ENCODE measurements at places on chromosomes 7 and 10. TPM values are rescaled to one million over a fixed set of nuclear protein-coding genes. Genes with fewer than 3 reads are reported as not detected.

The C10orf53 gene
- total RNA-seq = not detected

The CALML5 gene
- not detected for total RNA-seq

The ZNF282 gene
- total RNA-seq = 15.0 TPM

DNA sequence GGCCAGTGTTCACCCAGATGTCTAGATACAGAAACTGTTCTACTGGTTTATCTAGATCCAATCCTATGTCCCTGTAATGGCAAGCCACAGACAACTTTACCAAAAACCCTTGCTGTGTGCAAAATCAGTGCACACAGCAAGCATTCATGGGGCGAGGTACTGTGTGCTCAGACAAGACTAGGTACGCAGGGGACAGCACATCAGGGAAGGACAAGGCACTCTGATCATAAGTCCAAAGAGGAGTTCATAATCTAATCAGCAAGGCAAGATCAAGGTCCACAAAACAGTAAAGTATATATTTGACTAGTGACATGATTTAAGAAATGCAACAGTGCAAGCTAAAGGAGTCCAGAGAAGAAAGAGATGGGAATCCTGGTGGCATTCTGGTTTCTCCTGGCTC lies 25.9 kb downstream of the KCNMA1 start:
- no peak for DNase-seq

DNA sequence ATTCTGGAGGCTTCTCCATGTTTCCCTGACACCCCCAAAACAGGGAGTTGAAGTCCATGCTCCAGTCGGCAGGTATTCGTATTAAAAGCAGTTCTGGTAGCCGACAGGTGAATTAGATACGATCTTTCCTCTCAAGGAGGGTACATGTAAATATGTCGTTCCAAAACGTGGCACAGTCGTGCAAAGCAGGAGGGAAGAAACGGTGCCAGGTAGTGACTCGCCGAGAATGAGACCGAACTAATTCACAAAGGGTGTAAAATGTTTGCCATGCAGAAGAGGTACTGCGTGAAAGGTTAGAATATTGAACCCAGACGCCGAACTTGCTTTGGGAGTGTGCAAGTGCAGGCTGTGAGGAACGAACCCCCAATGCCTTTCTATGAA lies 483 bp downstream of the EDRF1 start:
- no peak for DNase-seq

- no peak for DNase-seq
Observed at GRCh38 chr7:30133736-30134610, 813 bp upstream of the MTURN start.

DNA sequence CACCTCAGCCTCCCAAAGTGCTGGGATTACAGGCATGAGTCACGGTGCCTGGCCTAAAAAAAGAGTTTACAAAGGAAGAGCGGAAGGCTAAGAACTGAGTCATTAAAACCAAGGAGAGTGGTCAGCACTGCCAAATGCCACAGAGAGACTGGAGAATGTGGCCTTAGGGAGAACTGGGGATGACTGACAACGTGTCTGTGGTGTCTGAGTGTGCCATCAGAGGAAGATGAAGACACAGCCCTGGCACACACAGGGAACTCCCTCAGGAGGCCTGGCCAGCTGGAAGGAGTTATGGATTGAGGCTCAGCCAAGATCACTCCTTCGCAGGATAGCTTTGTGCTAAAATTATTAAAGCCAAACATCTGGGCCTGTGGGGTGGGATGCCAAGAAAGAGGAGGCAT lies 3.9 kb upstream of the INA start:
- no peak for DNase-seq

GRCh38 chr10:21318540-21319167 lies 206.8 kb downstream of the SKIDA1 start:
- no peak for DNase-seq

DNA sequence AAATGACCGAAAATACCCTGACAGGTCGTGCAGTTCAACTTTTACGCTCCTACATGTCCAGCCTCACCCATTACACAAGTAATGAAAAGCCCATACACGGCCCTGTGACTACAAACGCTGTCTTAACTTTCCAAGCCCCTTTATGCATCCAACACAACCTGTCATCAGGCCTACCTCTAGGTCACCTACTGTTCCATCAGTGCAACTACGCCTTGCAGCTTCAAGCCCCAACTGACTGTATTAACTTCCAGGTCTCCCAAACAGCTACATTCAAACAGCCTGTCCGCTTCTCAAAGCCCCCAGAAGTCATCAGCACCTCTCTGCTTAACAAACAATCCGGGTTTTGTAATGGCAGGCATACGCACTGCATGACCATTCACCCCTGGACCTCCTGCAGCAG lies 19.2 kb downstream of the ZNF107 start:
- no peak for DNase-seq

DNA sequence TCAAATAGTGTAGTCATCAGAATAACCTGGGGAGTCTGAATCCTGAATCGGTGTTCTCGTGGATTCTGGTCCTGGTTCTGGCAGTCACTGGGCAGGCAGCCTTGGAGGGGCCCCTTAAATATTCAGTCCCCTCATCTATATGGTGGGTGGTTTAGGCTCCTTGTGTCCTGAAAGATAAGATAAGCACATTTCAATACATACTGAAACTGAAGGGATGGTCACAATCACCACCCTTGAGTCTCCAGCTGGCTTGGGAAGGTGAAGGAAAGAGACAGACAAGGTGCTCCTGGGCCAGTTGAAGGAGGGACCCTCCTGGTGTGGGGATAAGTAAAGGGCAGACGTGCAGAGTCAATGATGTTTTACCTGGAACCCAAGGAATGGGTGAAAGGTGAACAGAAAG lies 146.7 kb downstream of the CXCL12 start:
- no peak for DNase-seq

GRCh38 chr7:75723444-75723843 lies 15.3 kb downstream of the HIP1 start:
- no peak for DNase-seq

DNA sequence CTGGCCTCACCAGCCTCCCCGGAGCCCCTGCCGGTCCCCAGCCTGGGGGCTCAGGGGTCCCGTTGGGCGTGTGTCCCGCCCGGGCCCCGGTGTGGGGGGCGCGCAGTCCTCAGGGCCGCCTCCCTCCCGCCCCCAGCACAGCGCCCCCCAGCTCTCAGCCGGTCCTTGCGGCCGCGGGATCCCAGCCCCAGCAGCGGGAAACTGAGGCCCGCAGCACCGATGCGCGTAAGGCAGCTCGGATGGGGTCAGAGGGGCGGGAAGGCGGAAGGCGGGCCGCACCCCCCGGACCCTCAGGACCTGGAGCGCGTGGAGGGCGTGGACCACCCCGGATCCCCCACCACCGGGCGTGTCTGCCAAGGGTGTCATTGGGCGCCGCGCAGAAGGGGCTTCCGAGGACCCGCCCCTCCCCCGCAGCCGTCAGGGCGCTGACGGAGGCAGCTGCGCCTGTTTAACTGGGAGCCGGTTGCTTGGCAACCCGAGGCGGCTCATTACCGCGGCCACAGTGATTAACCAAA lies 14.9 kb downstream of the UNCX start:
- DNase-seq = no peak

- DNase-seq = no peak
Observed at GRCh38 chr10:52145636-52146035, 168.4 kb upstream of the DKK1 start.

DNA sequence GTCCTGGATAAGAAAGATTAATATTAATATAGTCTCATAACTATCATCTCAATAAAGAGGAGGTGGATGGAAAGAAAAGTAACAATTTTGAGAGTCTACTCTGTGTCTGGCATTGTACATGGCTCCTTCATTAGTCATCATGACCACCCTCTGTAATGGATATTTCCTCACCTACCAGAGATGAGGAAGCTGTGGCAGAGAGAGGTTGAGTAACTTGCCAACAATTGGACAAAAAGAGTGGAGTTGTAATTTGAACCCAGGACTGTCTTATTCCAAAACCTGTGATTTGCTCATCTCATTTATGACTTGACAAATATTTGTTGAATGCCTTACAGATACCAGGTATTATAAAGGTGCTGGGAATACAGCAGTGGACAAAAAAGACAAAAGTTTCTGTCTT lies 2.1 kb upstream of the IDE start:
- no peak for DNase-seq

DNA sequence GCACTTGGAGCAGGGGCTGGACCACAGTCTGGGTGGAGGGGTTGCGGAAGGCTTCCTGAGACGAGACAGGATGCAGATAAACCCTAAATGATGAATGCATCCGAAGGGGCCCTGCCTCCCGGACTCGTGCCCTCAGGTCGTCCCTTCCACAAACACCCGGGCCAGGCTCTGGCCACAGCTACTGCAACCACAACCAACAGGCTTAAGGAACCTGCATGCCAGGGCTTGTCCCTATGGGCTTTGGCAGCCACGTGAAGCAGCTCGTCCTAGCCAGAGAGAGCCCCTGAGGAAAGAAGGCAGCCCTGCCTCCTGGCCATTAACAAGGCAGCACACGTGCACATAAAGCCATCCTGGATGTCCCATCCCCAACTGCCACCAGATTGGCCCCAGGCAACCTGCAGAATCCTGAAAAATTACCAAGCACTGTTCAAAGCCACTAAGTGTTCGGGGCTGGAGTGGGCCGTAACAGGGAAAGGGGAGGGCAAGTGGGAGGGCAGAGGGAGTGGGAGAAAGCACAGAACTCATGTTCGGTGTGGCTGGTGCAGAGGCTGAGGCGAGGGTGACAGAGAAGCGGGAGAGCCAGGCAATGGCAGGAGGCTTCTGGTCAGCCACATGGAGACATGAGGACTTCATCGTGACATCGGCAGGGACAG lies 62.7 kb downstream of the MAD1L1 start:
- no peak for DNase-seq

DNA sequence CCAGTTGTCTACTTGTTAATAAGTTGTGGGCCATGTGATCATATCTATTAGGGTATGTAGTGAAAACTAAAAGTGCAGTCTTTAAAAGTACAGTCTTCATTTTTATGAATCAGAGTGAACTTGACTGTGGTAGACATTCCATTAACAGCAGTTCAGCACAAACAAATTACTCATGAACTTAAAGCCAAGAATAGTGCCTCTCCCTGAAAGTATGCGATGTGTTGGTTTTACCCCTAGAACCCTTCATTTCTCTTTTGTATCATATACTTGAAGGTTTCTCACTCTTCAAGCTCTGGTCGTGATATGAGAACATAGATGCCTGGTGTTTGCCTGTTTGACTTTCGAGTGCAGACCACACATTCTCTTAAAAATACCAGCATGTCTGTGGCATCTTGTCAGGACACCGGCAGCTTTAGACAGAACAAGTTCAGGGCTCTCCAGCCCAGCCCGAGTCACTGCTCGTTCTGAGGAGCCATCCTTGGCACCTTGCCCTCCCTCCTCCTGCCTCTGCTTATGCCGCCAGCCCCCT lies 159.3 kb downstream of the LCOR start:
- DNase-seq = no peak

DNA sequence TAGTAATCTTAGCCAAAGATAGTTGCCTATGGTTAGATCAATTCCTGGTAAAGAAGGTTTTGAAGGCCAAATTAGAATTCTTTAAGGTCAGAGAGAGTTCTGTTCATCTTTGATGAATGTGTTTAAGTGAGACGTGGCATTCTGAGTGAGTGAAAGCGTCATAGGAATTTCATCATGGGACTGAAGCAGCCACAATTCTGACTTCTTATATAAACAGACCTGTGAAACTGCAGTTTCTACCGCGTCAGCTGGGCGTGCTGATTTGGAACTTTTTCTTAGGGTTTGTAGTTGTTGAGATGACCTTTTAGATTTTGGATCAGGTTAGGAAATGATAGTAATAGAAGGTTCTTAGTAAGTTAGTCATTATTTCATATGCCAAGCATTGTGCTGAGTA lies 103.8 kb downstream of the CNNM2 start:
- DNase-seq = no peak

DNA sequence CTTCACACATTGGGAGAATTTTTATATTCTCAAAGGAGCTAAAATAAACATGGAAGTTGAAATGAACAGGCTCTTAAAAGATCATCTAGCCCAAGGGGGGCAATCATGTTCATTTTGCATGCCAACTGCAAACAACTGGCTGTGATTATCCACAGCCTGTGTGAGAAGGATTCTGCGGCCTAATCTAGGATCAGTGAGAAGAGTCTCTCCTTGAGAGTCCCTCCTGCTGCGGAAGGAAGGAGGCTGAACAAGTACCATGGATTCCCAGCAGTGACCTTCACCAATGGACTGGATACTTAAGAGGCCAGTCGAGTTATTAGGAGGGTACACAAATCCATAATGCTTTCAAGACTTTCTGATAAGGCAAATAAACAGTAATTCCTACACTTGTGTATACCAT lies 76.7 kb downstream of the IGF2BP3 start:
- no peak for DNase-seq

DNA sequence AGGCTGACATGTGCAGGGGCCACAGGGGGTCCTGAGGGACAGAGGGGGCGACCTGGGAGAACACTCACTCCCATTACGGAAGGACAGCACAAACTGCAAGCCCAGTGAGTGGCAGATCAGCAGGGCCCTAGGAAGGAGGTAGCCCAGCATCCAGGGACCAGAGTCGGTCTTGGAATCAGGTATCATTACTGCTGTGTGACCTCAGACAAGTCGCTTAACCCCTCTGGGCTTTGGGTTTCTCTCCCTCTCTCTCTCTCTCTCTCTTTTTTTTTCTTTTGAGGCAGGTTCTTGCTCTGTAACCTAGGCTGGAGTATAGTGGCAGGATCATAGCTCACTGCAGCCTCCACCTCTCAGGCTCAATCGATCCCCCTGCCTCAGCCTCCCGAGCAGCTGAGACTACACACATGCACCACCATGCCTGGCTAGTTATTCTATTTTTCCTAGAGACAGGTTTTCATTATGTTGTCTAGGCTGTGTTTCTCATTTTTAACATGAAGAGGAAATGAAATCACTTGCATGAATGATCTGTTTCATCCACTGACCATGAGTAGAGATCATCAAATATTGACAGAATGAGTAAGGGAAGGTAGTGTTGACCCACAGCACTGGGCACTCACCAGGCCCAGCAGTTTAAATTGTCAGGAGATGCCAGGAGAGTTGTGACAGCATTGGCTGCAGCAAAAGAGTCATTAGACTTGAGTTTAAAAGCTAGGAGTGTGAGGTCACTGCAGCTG lies 49.4 kb downstream of the BUB3 start:
- no peak for DNase-seq

DNA sequence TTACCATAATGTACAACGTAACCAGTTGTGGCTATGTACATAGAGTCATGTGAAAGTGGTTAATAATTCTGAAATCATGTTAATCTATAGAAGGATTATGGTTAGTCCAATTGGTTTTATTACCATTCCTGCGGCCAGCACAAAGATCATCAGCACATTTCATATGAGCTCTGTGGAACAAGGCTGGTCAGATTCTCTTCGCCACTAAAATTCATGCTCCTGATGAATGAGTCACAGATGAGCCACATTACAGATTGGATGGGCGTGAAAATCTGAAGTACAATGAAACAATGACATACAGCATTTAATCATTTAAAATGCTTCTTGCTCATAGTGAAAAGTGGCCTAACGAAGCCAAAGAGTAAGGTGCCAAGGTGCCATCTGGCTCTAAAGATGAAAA lies 716.2 kb upstream of the PHF14 start:
- no peak for DNase-seq

GRCh38 chr7:39890411-39890810 lies 59.6 kb upstream of the CDK13 start:
- no peak for DNase-seq
